ENCODE measurements at places on chromosomes 2 and 18.

GRCh38 chr2:144508172-144508851 is 11.6 kb downstream of the ZEB2 start:
- DNase-seq: no peak

DNA sequence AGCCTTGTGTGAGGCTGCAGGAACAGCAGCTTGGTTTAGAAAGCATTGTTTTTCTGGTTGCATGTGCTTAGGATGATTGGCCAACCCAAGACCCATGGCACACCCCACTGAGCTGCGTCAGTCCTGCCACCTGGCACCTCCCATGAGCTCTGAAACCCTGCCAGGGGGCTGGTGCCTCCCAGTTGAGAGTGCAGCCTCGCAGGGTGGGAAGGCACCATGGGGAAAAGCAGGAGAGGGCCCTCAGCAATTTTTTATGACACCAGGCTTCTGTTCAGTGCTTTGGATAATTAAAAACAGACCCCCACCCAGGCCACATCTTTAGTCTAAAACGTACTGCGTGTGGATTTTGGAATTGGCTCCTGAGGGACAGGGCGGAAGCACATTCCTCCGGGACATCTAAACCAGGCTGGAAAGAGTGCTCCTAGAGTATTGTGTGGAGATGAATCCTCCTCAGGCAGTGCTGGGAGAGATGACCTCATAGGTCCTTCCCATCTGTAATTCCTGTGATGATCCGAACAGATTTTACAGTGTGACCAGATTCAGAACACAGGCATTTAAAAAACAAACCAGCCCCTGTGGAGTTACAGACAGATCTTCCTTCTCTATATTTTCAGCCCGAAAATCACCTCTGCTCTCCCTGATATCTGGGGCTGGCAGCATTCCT is 438.3 kb downstream of the ZNF521 start:
- DNase-seq: no peak

DNA sequence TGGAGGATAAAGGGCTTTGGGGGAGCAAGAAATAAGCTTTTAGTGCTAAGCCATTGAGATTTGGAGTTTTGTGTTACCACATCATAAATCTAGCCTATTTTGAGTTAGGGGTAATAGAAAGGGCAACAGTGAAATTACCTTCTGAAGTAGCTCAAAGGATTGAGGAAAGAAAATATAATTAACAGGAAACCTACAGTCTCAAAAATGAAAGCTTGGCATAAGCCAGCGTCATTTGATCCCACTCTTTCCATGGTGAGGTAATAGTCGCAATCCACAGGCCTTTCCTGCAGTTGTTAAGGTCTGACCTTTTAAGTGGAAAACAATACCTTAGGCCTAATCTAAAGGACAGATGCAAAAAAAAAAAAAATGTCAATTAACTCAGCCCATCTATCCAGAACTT is 182.7 kb downstream of the UXS1 start:
- DNase-seq: no peak

GRCh38 chr18:40904295-40904694 is 1050.7 kb upstream of the PIK3C3 start:
- DNase-seq: no peak

- DNase-seq: no peak
Observed at GRCh38 chr2:57049273-57049672, 865.5 kb downstream of the CCDC85A start.

All from CD4-positive, alpha-beta T cell treated with Interleukin-15 for 4 hours (primary cell).